ENCODE measurements at places on chromosomes 1 and 21.

DNA sequence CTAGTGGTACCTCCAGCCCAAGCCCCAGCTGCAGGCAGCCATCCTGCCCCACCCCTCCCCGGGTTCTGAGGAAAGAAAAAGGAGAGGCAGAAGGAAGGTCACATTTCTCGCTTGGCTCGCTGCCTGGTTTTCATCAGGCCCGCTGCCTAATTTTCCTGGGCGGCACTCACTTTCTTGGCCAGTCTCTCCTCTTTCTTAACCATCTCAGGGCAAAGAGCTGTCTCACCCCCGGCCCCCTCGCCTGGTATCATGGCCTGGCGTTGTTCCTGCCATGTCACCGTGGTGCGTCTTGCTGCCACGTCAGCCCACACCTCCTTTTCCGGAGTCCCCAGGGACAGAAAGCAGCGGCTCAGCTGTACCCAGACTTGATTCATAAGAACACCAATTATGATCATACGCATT lies 26.6 kb upstream of the CASZ1 start:
- no peak for DNase-seq

DNA sequence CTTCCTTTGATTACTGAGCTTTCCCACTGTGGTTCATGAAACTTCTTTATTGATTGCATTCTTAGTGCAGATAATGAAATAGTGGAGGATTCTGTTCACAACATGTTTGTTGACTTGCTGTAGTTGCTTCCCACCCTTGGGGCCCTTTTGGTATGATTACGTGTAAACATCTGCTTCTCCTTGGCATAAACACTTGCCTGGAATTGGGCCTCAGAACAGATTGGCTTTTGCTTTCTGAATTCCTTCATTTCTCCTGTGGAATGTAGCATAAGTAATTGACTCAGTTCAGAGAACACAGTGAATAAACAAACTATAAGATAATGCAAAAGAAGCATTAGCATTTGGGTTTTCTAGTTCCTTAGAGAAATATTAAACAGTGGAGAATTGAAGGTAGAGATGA lies 59.5 kb upstream of the LAMC2 start:
- DNase-seq = no peak

GRCh38 chr1:172359491-172359999 lies 60.9 kb upstream of the C1orf105 start:
- no peak for DNase-seq

- no peak for DNase-seq
Measured at GRCh38 chr1:182652933-182653332, 31.5 kb downstream of the RGS8 start.

- DNase-seq = no peak
Measured at GRCh38 chr1:156905651-156906050, 12.1 kb downstream of the PEAR1 start.

- no peak for DNase-seq
Measured at GRCh38 chr1:59431566-59432294, 134.8 kb downstream of the FGGY start.

DNA sequence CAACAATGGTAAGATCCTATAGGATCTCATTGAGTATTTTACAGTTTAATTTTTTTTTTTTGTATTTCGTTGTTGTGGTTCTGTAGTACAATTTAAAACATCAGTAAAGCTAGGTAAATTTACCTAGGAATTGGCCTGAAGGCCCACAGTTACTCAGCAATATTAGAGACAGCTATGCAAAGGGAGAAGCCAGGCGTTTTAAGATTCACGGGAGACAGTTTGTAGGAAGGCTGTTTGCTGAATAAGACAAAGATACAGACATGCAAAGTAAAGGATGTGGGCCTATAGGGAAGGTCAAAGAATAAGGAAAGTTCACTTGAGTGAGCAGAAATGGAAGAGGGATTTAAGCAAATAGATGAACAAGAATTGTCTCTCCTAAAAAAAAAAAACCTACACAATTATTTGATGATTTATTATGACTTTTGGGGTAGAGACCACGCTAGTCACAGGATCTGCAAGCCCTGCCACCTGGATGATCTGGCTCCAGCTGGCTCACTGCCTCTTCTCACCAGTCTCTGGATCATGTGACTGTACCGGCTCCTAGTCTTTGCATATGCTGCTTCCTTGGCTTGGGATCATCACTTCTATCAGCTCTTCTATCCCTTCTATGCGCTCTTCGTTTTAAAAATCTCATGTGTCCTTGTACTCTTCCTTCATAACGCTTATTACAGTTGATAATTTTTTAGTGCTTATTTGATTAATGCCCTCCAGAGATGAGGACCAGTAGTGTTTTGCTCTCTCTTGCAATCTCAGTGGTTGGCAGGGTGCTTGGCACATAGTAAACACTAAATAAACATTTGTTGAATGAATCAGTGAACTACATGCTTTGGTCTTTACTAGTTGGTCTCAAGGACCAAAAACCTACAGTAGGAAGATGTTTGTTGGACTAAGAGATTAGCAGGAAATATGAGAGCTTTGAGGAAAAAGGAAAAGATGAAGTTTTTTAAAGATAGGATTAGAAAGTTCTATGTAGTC lies 14.1 kb downstream of the DYRK1A start:
- no peak for DNase-seq

GRCh38 chr1:151545542-151545941 lies 5.4 kb downstream of the TUFT1 start:
- no peak for DNase-seq
